Uterus (tissue), 4 donors: ENCODE measurements at places on chromosomes 1 and 21. TPM values are rescaled to one million over a fixed set of nuclear protein-coding genes. Genes with fewer than 3 reads are reported as not detected.

DNA sequence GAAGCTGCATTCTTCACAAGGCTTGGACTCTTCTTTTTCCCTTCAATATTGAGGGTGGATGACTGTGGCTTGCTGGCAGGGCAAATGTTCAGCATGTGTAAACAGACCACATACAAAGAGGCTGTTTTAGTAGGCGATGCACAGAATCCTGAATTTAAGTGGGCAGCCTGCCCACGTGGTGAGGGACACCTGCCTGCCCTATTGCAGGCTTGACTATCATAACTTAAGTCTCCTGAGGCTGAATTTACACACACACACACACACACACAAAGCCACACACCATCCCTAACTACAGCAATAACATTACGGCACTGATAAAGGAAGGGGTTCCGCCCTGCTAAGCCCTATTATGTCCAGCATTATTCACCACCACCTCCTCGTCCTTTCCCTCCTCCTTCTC lies 15.9 kb downstream of the SYT2 start:
- H3K4me3 ChIP-seq: no peak overlapping the region
- H3K27ac ChIP-seq: no peak overlapping the region
- no peaks in the 10 kb centered on the region for H3K36me3 ChIP-seq
- no peak for DNase-seq

Gene CFHR2
- not detected for total RNA-seq

GRCh38 chr1:113511269-113511668 lies 121.0 kb downstream of the MAGI3 start:
- no peaks in the 10 kb centered on the region for H3K36me3 ChIP-seq
- DNase-seq: no peak
- no peaks in the 10 kb centered on the region for H3K27me3 ChIP-seq
- no peak overlapping the region for H3K27ac ChIP-seq

DNA sequence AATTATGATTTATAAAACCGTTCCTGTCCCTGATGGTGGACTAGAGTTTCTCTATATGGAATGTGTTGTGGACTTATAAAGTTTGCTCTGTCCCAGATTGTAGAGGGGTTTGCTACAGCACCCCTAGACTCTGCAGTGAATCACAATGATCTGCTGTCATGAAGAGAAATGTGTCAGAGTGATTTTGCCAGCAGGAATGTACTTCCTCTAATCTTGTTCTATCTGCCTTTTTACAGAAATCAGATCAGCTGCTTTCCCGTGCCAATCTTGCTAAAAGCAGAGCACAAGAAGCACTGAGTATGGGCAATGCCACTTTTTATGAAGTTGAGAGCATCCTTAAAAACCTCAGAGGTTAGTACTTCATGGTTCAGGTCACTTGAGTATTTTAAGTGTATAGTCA lies 52.0 kb downstream of the LAMC2 start:
- H3K27ac ChIP-seq: no peak overlapping the region
- H3K4me3 ChIP-seq: no peak overlapping the region
- H3K4me1 ChIP-seq: no peaks in the 10 kb centered on the region
- no peaks in the 10 kb centered on the region for H3K36me3 ChIP-seq
- no peaks in the 10 kb centered on the region for H3K27me3 ChIP-seq

DNA sequence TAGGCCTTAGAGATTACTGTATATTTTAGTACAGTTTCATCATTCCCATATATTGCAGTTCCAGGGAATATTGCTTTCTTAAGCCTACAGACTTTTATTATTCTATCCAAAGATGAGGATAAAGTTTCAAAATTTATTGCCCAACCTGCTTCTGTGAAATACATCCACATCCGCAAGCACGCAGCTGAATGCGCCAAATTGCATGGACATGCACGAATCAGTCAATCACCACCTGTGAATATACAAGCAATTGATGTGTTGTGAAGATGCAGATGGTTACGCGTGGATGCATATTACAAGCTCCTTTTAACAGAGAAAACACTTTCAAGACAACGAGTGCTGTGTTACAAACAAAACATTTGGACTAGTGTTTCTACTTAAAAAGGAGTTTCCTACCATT lies 577.8 kb upstream of the PLXNA2 start:
- H3K36me3 ChIP-seq: no peaks in the 10 kb centered on the region
- no peak overlapping the region for H3K27ac ChIP-seq
- no peaks in the 10 kb centered on the region for H3K4me1 ChIP-seq
- H3K4me3 ChIP-seq: no peak overlapping the region
- no peaks in the 10 kb centered on the region for H3K27me3 ChIP-seq
- DNase-seq: no peak
